ENCODE measurements at places on chromosomes 1 and 21. TPM values are rescaled to one million over a fixed set of nuclear protein-coding genes. Genes with fewer than 3 reads are reported as not detected.

The AGBL4 gene
- total RNA-seq, result 1.1 TPM

The UBL4B gene
- 0.63 TPM for total RNA-seq

The WNT3A gene
- not detected for total RNA-seq

The KRTAP10-9 gene
- not detected for total RNA-seq

The NTMT2 gene
- total RNA-seq, result not detected
